ENCODE measurements at places on chromosomes 4 and X.

DNA sequence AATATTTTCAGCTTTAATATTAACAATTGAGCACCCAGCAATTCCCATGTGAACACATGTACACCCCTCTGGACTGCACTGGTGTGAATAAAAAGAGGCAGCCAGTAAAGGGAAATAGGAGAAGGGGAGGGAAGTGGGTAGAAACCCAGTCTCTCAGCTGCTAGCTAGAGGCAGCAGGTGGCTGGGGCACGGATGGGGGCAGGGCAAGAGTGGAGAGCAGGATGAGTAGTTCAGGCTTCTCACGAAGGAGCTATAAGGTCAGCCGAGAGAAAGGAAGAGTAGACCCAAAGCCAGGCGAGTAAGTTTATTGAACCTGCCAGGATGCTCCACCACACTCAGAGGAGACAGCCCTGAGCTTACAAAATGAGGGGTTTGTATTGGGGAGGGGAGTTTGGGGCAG, 184.8 kb upstream of the MTMR8 start:
- no peak for DNase-seq

- no peak for DNase-seq
Measured at GRCh38 chrX:18422886-18423285, 2.5 kb upstream of the CDKL5 start.

DNA sequence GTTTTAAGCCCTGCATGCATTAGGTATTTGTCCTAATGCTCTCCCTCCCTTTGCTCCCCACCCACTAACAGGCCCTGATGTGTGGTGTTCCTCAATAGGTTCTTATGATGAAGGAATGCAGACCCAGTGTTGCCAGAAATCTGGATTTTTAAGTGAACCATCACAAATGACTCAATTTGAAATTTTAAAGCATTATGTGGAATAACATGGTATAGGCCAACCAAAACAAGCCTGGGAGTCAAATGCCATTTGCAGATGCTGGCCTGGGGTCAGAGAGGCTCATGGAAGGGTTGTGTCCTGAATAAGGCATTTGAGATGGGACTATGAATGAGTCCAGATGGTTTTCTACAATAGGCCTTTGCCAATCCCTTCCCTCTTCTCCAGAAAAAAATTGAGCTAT, 179.6 kb downstream of the SHROOM3 start:
- DNase-seq = no peak

DNA sequence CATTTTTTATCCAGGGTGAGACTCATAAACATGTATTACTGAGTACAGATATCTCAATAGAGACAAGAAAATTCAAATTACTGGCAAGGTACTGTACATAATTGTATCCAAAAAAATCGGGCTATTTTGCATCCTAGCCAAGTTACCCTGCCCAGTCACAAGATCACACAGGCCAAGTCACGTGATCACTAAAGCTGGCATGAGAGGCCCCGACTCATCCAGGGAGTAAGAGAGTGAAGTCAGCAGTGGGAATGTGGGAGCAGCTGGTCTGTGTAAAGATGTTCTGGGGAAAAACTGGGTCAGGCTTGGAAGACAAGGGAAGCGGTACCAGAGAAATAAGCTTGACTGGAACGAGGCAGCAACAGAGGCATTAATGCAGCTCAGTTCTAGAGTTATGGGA, 119.3 kb upstream of the STS start:
- DNase-seq = no peak

GRCh38 chr4:86101841-86102240, 258.0 kb downstream of the MAPK10 start:
- no peak for DNase-seq

GRCh38 chr4:90585961-90586360, 458.8 kb downstream of the CCSER1 start:
- no peak for DNase-seq

- no peak for DNase-seq
Measured at GRCh38 chr4:148057516-148057915, 325.6 kb downstream of the ARHGAP10 start.

DNA sequence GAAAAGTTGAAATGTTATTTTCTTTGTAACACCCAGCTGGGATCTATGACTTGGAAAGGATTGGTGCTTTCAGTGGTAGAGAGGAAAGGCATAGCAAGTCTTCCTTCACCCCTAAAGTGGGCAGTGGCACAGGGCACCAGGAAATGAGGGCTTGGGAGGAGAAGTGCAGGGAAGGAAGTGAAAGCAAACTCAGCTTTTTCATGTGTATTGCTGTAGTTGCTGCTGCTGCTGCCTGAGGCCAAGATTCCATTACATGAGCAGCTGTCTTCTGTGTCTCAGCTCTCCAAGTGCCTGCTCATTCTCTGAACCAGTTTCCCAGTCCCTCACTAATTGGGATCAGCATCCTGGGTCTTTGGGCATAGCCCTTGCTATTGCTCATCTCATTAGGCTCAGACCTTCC, 2.6 kb downstream of the HCCS start:
- DNase-seq = no peak

DNA sequence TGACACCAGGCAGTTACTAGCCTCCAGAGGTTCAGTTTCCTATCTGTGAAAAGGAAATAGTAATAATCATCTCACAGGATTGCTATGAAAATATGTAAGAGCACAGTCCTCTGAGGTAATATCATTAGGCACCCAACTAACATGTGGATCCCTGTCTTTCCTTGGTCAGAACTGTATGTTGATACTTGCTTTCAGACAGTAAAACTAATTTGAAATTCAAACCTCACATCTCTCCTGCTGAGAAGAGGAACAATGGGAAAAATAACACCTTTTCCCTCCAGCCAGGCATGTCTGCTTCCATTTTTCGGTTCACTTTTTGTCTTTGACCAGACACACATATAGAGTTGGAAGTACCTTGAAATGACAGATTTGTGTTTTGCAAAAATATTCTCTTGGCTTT, 262.7 kb downstream of the IL15 start:
- no peak for DNase-seq

GRCh38 chr4:73721435-73721834, 18.9 kb upstream of the CXCL8 start:
- DNase-seq = no peak

DNA sequence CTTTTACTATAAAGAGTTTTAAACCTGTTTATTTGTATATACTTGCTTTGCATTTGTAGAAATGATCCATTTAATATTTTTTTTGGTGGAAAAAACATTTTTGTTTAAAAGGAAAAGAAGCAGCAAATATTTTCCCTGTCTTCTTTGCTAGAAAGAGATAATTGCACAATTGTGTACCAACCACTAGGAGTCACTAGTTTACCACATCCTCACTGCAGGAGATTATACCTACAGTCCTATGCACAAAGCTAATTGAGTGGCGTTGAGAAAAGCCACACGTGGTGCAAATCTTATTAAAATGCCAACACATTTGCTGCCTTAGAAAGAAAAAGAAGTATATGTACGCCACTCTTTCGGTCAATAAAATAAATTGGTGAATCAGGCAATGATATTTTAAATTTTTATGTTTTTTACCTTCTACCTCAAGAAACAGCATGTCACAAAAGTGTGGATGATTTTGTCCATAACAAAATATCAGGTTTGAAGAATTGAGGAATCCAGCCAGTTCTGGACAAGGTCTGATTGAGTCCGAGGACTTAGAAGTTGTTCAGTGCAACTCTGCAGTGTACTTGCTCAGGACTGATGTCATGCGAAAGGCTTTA, 102.9 kb downstream of the GRXCR1 start:
- DNase-seq = no peak

- no peak for DNase-seq
Measured at GRCh38 chr4:120821029-120821428, 101.5 kb downstream of the PRDM5 start.

- no peak for DNase-seq
Measured at GRCh38 chrX:131827935-131828334, 195.2 kb upstream of the STK26 start.

GRCh38 chr4:56211202-56211601, 176.1 kb downstream of the AASDH start:
- DNase-seq = no peak

- DNase-seq = no peak
Measured at GRCh38 chr4:150123796-150124677, 45.8 kb downstream of the DCLK2 start.

- no peak for DNase-seq
Measured at GRCh38 chr4:98027827-98028226, 115.4 kb downstream of the STPG2 start.

DNA sequence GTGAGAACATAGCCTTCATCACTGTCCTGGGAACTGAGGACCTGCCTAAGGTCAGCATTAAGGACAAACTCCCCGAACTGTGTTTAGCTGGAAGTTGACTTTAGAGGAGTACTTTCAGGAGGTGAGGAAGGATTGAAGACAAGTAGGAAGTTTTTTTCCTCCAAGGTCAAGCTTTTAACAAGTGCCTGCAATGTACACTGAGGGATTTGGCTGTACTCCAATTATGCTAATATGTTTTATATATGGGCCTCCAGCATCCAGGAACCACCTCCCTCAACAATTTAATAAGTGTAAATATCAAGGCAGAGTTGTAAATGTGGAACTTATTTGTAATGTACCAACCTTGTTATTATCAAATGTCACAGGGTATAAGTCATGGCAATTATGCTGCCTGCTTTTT, 726.2 kb downstream of the RPA4 start:
- DNase-seq = no peak

DNA sequence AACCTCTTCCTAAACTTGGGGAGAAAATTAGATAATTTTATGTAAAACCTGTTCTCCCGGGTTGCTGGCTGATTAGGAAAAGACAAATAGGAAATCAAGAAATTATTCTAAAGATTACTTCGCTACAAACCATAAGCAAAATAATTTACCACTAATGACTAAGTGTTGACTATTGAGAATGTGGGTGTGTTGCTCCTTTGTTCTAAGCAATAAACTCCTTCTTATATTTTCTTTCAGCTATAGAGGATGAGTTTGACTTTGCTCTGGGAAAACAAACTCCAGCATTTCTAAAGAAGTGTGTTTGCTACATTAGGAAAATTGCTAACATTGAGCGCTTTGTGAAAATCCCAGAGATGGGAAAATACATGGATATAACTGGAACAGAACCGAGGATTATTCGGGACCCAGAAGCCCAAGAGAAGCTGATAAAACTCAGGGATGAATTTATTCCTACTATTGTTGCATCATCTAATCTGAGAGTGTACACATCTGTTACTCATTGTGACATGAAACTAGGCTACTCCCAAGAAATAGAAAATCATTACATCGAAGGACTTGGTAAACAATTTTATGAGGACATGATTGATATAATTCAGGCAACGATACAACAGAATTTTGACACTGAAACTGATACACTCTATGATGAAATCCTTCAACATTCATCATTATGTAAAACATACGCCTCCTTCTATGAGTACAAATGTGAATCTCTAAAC, 194.2 kb downstream of the NWD2 start:
- DNase-seq = no peak

DNA sequence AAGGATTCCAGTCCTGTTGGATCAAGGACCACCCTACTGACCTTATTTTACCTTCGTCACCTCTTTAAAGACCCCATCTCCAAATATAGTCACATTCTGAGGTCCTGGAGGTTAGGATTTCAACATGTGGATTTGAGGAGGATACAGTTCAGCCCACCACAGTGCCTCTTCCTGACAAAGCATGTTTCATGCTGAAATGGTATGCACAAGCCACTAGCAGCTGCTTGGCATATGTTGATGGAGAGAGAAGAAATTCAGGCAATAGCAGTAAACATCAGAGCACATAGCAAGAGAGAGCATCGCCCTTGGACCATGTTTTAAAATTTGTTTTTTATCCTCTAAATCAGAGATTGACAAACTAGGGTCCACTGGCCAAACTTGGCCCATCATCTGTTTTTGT, 172.1 kb downstream of the PRKX start:
- no peak for DNase-seq

DNA sequence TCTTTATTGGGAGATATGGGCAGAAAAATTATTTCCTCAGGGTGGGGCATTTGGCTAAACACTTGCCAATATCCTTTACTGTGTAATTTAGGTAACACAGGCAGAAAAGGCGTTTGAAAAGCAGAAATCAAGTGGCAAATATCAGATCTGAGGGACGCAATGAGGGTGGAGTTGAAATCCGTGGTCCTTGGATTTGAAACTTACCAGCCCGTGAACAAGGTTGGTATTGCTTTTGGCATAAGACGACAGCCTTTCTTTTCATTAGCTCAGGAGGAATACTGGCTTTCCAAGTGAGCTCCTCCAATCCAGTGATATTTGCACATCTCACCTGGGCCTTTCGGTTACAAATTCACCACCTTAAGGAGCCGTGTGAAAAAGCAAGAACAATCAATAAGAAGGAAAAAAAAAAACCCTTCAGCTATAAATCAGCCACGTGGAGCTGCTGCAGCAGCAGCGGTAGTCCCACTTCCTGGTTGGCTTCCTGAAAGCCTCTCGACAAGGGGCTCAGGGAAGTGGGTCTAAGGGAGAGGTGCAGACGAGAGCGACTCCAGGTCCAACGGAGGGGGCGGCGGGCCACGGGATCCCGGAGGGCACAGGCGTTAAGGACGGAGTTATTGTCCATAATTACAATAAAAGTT, 734 bp upstream of the GALNT7 start:
- no peak for DNase-seq

DNA sequence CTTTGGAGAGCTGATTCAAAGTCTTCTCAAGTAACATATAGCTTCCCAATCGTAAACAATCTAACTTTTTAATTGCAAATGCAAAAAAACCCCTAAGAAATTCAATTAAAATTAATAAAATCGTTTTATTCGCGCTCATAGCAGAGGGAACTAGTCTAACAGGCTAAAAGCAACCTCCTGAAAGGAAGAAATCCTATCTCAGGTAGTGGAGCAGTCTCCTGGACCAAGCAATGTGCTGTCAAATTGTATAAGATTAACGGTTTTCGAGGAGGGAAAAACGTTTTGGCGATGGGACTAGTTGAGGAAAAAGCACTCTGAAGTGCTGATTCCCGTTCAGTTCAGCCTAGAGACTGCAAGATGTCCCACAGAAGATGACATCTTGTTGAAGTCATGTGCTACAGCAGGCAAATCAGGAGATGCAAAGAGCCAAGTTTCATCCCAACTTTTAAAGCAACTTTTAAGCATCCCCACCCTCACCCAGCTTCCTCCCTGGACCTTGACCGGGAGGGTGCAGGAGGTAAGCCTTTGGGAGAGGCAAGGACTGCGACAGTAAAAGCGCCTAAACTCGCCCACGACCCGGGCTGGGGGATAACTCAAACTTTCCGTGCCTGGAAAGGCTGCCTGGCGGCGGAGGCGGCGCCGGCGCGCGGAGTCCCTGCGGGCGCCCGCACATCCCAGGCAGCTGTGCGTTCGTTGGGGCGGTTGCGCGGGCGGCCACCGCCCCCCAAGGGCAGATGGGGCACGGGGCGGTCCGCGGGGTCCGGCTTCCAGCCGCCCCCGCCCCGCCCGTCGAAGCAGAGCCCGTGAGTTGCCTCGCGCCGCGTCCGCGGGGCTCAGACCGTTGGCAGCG, 784 bp downstream of the MAP7D3 start:
- no peak for DNase-seq

DNA sequence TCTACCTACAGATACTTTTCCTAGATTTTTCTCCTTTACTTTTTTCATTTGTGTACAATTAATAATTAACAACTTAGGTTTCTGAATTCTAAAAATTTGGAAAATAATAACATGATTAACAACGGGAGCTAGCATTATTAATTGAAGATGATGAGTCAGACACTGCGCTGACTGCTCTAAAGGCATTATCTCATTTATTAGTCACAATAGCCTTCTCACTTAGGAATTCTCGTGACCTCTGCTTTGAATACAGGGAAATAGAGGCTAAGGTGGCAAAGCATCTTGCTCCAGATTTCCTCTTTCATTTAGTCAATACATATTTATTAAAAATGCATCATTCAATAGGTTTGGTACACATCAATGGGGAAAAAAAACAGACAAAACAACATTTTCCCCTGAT, 441.3 kb downstream of the PCDH18 start:
- no peak for DNase-seq
